ENCODE measurements at places on chromosomes 16 and 17.

- no peak for DNase-seq
These were observed 199.8 kb upstream of the WSCD1 start for GRCh38 chr17:5870231-5870953.

DNA sequence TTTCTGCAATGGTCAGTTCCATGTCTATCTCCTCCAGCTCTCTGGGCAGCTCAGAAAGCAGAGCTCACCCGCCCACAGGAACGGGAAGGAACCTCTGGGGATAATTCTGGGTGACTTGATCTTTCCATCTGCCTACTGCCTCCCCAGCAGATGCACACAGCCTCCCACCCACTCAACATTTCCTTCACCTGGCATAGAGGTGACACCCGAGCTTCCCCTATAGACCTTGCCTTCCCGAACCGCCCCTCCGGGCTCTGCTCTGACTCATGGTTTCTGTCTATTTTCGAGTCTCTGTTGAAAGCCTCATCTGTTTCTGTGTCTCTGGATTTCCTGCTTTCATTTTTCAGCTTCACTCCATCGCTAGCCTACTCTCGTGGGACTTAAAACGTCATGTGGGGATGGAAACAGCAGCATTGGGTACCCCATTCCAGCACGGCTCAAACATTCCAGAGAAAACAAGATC, 11.4 kb downstream of the GGA3 start:
- no peak for DNase-seq

GRCh38 chr17:6244796-6245195, 174.6 kb downstream of the WSCD1 start:
- no peak for DNase-seq

DNA sequence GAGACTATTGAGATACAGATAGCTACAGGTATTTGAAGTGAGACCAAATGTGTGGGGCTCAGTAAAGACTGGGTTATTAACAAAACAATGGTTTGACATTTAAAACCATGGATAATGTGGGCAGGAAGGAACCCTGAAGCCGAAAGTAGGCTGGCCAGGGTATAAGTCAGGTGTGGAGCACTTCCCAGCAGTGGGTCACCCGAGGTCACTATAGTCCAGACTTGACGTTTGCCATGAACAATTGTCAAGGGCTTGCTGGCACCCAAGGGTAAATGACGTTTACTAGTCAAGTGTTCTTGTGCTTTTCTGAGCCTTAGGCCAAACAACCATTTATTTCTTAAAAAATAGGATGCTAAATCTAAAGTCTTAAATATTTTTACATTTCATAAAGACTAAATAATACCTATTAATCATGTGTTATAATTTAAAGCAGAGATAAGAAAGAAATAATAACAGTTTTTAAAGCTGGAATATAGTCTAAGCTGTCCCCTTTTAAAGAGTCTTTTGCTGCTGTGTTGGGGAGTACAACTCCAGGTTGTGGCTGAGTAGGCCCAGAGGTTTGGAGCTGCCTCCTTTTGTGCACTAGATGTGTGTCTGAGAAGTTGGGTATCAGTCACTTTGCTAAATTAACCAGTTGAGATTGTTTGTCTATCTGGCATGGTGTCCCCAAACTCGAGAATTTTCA, 15.7 kb downstream of the ALDH3A2 start:
- DNase-seq: no peak

Measured in heart left ventricle (tissue), 16 donors.